Heart right ventricle (tissue), 16 donors: ENCODE measurements at places on chromosomes 7 and 10.

- peaks cover 17% of the 10 kb centered on the region for H3K36me3 ChIP-seq
- no peaks in the 10 kb centered on the region for H3K27me3 ChIP-seq
- no peaks in the 10 kb centered on the region for H3K4me1 ChIP-seq
- no peak overlapping the region for H3K4me3 ChIP-seq
- no peak overlapping the region for H3K27ac ChIP-seq
- no peak for DNase-seq
Observed at GRCh38 chr7:116776610-116777289, 85.6 kb upstream of the CAPZA2 start.

DNA sequence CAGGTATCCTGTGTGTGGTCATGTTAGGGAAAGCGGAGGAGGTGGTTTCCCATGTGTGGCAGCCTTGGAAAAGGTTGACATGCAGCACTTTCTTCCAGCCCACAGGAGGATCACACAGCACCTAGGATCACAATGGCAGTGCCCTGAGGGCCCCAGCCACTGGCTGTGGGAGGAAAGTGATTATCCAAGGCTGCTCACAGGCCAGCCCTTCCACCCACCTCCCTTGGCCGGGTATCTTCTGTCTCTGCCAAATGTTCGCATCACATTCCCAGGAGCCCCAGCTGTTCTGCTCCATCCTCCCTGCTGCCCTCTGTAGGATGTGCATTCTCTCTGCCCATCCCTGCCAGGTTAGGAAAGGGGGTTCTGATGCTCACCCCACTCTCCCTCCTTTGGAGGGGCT is 2.5 kb upstream of the MLXIPL start:
- no peak for DNase-seq
- H3K27me3 ChIP-seq, result peaks cover 88% of the 10 kb centered on the region
- no peak overlapping the region for H3K27ac ChIP-seq
- no peak overlapping the region for H3K4me3 ChIP-seq

DNA sequence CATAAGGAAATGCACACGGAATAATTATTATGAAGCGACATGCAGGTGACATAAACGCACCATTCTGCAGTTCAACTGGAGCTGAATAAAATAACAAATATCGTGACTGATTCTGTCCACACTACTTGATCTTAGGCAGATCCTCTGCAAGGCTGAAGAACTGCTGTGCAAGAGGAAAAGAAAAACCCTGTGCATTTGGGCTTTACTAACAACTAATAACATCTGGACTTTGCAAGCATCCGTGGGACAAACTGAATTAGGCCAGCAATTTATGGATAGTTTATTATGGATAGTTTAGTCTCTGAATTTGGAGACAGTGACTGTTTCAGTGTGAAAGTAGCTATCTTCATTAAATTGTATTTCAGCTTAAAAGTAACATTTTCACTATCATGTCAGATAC is 309.4 kb downstream of the SFMBT2 start:
- DNase-seq, result no peak
- no peaks in the 10 kb centered on the region for H3K27me3 ChIP-seq
- no peak overlapping the region for H3K4me3 ChIP-seq
- no peaks in the 10 kb centered on the region for H3K4me1 ChIP-seq

DNA sequence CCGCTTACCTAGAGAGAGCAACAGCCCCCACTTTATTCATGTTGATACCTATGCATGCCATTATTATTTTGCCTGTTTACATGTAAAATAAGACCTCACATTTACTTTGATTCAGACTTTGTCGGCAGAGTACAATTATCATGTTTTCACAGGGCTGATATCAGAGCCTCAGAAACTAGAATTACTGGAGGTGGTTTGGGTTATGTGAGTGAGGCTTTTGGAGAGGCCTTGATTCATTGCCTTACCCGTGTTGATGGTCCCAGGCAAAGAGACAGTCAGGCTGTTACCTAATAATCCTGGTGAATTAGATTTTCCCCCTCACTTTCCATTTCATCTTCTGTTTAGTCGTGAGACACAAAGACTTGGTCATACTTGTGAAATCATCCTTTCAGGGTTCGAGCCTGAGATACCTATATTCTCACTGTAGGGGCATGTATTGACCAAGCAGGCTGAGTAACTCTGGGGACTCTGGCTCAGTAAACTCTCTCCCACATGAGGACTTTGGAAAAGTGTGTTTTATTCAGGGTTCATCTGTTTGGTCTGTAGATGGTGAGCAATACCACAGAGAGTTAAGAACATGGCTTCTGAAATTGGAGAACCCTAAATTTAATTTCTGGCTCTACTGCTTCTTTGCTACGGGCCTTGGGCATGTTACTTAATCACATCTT is 150.9 kb downstream of the CELF2 start:
- no peak overlapping the region for H3K4me3 ChIP-seq
- no peak for DNase-seq
- H3K36me3 ChIP-seq, result no peaks in the 10 kb centered on the region
- H3K27ac ChIP-seq, result no peak overlapping the region
- no peaks in the 10 kb centered on the region for H3K27me3 ChIP-seq
- peaks cover 79% of the 10 kb centered on the region for H3K4me1 ChIP-seq

DNA sequence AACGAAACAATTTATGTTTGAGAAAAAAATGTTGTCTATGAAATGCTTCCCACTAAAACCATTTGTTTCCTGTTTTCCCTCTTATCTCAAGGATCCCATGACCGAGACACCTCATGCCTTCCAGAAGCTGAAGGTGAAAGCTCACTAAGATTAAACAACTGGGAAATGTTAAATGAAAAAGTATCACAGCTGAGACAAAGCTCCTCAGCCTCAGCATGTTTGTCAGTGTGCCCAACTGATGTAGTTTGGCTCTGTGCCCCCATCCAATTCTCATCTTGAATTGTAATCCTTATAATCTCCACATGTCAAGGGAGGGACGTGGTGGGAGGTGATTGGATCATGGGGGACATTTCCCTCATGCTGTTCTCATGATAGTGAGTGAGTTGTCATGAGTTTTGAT is 327.3 kb downstream of the HTR7 start:
- H3K4me1 ChIP-seq, result no peaks in the 10 kb centered on the region
- no peak overlapping the region for H3K27ac ChIP-seq
- no peak for DNase-seq

GRCh38 chr7:42222125-42222524 is 14.9 kb downstream of the GLI3 start:
- H3K27ac ChIP-seq, result no peak overlapping the region
- no peak for DNase-seq
- no peaks in the 10 kb centered on the region for H3K27me3 ChIP-seq
- H3K4me1 ChIP-seq, result no peaks in the 10 kb centered on the region
- H3K4me3 ChIP-seq, result no peak overlapping the region
- no peaks in the 10 kb centered on the region for H3K36me3 ChIP-seq

- no peak overlapping the region for H3K4me3 ChIP-seq
- H3K27me3 ChIP-seq, result peaks cover 8% of the 10 kb centered on the region
- peak; percentile 3 for DNase-seq
Observed at GRCh38 chr10:132904814-132905649, 37.3 kb downstream of the CFAP46 start.

DNA sequence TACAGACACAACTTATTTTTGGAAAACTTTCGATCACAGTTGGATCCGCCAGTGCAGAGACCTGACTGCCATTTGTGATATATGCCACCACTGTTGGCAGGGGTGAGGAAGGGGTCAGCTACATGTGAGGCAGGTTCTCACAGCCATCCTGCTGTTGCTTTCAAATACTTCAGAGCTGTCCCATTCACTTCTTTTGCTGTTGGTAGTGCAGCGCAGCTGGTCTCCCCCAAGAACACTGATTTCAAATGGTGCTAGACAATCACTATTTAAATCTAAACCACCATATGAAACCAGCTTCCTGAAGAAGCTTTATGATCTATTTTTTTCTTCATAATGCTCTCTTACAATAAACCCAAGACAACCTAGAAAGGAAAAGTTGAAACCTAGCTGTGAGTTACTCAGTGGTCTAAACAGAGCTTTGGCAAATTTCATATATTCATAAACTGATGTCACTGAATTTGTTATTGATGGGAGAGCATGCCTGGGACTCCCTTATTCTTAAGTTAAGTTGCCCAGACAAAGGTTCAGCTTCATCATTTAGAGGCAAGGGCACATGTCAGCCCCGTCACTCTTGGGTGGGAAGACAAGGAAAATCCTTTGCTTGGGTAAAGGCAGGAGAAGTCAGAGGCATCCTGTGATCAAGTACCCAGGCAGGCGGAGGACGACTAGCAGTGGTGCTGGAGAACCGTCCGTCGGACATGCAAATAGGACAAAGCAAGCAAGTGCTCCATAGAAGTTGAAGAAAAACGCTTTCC is 143.4 kb upstream of the KLF14 start:
- no peak overlapping the region for H3K4me3 ChIP-seq
- H3K27me3 ChIP-seq, result no peaks in the 10 kb centered on the region
- no peak for DNase-seq
- H3K4me1 ChIP-seq, result peaks cover 57% of the 10 kb centered on the region

GRCh38 chr10:124641282-124642087 is 102.7 kb downstream of the FAM53B start:
- H3K4me3 ChIP-seq, result no peak overlapping the region
- H3K4me1 ChIP-seq, result peaks cover 100% of the 10 kb centered on the region
- H3K36me3 ChIP-seq, result peaks cover 9% of the 10 kb centered on the region
- peak; percentile 49 for DNase-seq

- no peak for DNase-seq
- H3K4me1 ChIP-seq, result no peaks in the 10 kb centered on the region
Observed at GRCh38 chr10:93123766-93124165, 50.1 kb downstream of the CYP26A1 start.

DNA sequence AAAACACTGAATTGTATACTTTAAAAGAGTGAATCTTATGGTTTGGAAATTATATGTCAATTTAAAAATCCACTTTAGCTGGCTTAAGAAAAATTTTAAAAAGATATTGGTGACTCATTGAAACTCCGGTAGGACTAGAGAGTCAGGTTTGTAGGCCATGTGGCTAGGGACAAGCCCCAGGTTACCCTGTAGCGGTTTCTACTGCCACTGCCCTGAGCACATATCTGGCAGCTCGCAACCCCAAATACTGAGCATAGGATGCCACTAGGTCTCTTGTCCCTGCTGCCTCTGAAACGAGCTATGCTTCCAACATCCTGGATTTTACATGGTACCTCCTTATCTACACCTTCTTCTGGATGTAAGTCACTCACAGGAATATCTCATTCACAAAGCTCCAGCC is 1.4 kb upstream of the MGAM2 start:
- H3K4me3 ChIP-seq, result no peak overlapping the region
- H3K27ac ChIP-seq, result no peak overlapping the region
- peaks cover 6% of the 10 kb centered on the region for H3K27me3 ChIP-seq
- H3K36me3 ChIP-seq, result no peaks in the 10 kb centered on the region

DNA sequence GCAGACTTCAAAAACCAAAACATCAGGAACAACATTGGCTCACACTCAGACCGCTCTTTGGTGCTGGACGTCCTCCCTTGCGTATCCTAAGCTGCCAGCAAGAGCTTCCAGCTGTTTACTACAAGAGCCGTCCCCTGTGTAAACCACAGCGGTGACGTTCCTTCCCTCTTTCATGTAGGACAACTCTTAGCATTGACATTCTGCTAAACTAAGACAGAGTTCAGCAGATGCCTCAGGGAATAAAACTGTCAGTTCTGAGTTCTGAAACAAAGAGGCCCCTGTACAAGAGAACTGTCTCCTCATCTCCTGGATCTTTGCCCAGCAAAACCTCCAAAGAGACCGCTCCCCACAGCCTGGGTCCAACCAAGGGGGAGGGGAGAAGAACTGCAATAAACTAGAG is 57.8 kb upstream of the OPALIN start:
- peak; percentile 40 for DNase-seq
- H3K27ac ChIP-seq, result no peak overlapping the region
- H3K4me1 ChIP-seq, result peaks cover 6% of the 10 kb centered on the region
- H3K27me3 ChIP-seq, result peaks cover 2% of the 10 kb centered on the region

- DNase-seq, result no peak
- H3K4me1 ChIP-seq, result no peaks in the 10 kb centered on the region
- H3K4me3 ChIP-seq, result no peak overlapping the region
- no peaks in the 10 kb centered on the region for H3K27me3 ChIP-seq
- H3K36me3 ChIP-seq, result no peaks in the 10 kb centered on the region
Observed at GRCh38 chr7:111050875-111051416, 40.0 kb upstream of the LRRN3 start.

DNA sequence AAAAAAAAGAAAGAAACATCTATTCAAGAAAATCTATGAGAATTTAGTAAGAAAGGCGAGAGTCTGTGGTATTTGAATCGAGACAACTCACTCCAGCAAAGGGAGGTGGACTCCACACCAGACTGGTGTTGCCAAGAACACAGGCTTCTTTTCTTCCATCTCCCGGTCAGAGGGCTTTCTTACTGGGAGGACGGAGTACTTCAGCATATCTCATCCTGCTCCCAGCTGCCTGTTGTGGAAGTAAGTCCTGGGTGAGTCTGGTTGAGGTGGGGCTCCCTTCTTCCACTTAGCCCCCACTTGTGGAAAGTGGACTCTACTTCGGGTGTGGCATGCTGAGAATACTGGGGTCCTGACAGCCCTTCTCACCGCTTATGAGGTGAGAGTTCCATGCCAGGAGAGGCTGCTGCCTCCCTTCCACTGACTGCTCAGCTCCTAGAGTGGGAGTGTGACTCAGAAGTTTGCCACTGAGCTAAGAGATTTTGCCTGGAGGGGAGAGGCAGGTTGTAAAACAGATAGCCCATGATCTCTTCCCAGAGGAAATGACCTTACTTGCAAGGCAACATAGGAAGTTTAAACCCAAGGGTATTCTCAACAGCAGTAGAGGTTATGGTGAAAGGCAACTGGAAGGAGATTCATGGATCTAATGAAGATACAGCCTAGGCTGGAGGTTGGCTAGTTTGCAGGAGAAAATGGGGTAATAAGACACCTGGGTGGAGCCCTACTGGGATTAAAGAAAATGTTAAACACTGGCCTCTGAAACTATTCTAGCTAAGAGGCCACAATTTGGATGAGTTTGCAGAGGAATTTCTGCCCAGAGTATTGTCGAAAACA is 3.5 kb upstream of the NACAD start:
- DNase-seq, result no peak
- H3K27me3 ChIP-seq, result no peaks in the 10 kb centered on the region
- no peak overlapping the region for H3K27ac ChIP-seq
- no peak overlapping the region for H3K4me3 ChIP-seq
- H3K4me1 ChIP-seq, result no peaks in the 10 kb centered on the region

DNA sequence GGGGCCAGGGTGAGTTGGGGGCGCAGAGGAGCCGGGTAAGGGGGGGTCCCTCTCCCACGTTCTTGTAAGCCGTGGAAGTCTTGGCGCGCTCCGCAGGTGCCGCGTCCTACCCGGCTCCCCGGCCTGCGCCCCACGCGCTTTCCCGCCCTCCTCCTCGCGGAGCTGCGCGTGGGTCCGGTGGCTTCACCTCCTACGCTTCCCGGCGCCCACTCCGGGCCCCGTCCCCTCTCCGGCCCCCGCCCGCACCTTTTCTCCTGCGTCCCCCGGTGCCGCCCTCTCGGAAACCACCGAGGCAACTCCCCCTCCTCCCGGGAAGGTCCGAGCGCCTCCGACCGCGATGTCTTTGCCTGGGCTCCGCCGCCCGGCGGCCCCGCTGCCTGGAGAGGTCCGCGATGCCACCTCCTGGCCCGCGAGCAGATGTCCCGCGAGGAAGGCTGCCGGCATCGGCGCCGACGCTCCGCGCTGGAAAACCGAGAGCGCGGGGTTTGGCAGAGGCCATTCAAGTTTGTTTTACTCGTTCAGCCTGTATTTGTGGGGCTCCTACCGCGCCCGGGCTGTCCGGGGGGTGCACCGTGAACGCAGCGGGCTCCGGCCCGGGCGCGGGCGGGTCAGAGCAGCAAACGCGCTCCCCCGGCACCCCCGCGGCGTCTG is 2.4 kb upstream of the NKX6-2 start:
- peaks cover 75% of the 10 kb centered on the region for H3K27me3 ChIP-seq
- no peak overlapping the region for H3K27ac ChIP-seq
- H3K36me3 ChIP-seq, result peaks cover under 1% of the 10 kb centered on the region
- H3K4me1 ChIP-seq, result peaks cover 30% of the 10 kb centered on the region
- no peak overlapping the region for H3K4me3 ChIP-seq

- H3K4me3 ChIP-seq, result no peak overlapping the region
- H3K36me3 ChIP-seq, result peaks cover 94% of the 10 kb centered on the region
- no peak overlapping the region for H3K27ac ChIP-seq
- H3K27me3 ChIP-seq, result no peaks in the 10 kb centered on the region
- DNase-seq, result no peak
Observed at GRCh38 chr10:91820144-91820543, 21.9 kb downstream of the TNKS2 start.
